ENCODE measurements at places on chromosomes 7 and 10. TPM values are rescaled to one million over a fixed set of nuclear protein-coding genes. Genes with fewer than 3 reads are reported as not detected.

- H3K27ac ChIP-seq = peak overlapping the region; percentile 64
- H3K4me3 ChIP-seq = peak overlapping the region; percentile 88
- H3K27me3 ChIP-seq = peaks cover 31% of the 10 kb centered on the region
Observed at GRCh38 chr10:8051851-8052257, 2.6 kb upstream of the GATA3 start.

TCTN3 gene
- 18.6 TPM for total RNA-seq

TAS2R39 gene
- not detected for total RNA-seq

- no peak for DNase-seq
- peaks cover 35% of the 10 kb centered on the region for H3K4me1 ChIP-seq
Observed at GRCh38 chr10:62738916-62739315, 65.6 kb upstream of the ADO start.

- peak overlapping the region; percentile 95 for H3K27ac ChIP-seq
- no peaks in the 10 kb centered on the region for H3K36me3 ChIP-seq
- peak overlapping the region; percentile 97 for H3K4me3 ChIP-seq
- DNase-seq = peak; percentile 3
Observed at GRCh38 chr7:7761974-7762779, 43.8 kb upstream of the RPA3 start.

- H3K4me1 ChIP-seq = peaks cover 16% of the 10 kb centered on the region
- H3K36me3 ChIP-seq = peaks cover 2% of the 10 kb centered on the region
- no peaks in the 10 kb centered on the region for H3K27me3 ChIP-seq
- DNase-seq = no peak
- H3K4me3 ChIP-seq = no peak overlapping the region
- no peak overlapping the region for H3K27ac ChIP-seq
Observed at GRCh38 chr10:110434489-110435096, 63.1 kb upstream of the DUSP5 start.

- no peaks in the 10 kb centered on the region for H3K4me1 ChIP-seq
- no peak overlapping the region for H3K4me3 ChIP-seq
Observed at GRCh38 chr7:41375582-41375981, 327.3 kb downstream of the INHBA start.

DNA sequence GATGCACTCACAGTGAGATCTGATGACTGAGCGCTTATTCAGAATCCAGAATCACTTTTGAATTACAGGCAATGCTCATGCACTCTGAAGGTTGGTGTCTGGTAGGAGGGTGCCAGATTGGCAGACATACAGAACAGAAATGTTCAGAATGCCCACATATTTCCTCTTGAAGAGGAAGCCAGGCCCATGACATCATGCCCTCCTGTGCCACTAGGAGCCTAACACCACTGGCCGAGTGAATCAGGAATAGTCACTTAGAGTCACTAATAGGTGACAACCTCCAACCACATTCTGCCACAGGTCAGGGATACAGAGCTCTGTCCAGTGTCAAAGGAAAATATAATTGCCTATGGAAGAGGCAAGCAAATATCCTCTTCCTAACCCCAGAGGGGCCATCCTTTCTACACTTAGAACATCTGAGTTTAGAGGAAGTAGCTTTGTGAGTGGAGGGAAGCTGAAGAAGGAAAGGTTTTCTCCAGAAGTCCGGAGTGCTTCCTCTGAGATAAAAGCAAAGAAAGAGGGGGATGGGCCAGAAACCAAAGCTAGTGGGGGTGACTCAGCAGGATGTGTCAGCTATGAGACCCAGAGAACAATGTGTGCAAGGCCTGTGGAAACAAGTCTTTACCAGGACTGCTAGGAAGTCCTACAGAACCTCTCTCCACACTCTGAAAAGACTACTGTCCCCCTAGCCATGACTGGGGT lies 838.8 kb downstream of the GRID1 start:
- no peak overlapping the region for H3K4me3 ChIP-seq
- peaks cover 43% of the 10 kb centered on the region for H3K27me3 ChIP-seq
- H3K36me3 ChIP-seq = peaks cover 2% of the 10 kb centered on the region

All from activated T-cell treated with anti-CD3 and anti-CD28 coated beads, Interleukin-2, amount 50 U/mL, for 72 hours (primary cell).